ENCODE measurements at places on chromosomes 12 and 14.

DNA sequence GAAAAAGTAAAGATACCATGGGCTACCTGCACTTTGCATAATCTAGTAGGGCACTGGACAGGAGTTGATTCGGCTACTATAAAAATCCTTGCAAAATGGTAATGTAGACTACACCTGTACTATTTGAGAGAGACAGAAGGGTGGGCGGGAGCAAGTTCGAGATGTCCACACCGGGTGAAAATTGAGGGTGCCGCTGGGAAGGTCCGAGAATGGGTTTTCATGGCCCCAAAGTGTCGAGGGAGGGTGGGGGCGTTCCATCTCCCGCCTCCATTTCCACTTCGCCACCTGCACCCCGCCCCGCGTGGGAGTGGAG is 648 bp downstream of the SNX6 start:
- DNase-seq, result no peak

GRCh38 chr12:116666305-116666673 is 71.6 kb downstream of the SPRING1 start:
- no peak for DNase-seq

- DNase-seq, result peak; percentile 64
These were observed at the start of gene TMCC3 for GRCh38 chr12:94650143-94651056. Gene TMCC3, minus strand, starts transcription at chr12:94650557. Its CDS starts 127 bp downstream, at chr12:94650430.

- no peak for DNase-seq
These were observed 635.8 kb upstream of the FOXG1 start for GRCh38 chr14:28130610-28131284.

GRCh38 chr12:124537525-124538193 is 29.8 kb downstream of the NCOR2 start:
- no peak for DNase-seq

- DNase-seq, result no peak
These were observed 48.9 kb upstream of the DLK1 start for GRCh38 chr14:100677554-100678468.

GRCh38 chr12:6425590-6426531 is 18.9 kb upstream of the CD27 start:
- no peak for DNase-seq

DNA sequence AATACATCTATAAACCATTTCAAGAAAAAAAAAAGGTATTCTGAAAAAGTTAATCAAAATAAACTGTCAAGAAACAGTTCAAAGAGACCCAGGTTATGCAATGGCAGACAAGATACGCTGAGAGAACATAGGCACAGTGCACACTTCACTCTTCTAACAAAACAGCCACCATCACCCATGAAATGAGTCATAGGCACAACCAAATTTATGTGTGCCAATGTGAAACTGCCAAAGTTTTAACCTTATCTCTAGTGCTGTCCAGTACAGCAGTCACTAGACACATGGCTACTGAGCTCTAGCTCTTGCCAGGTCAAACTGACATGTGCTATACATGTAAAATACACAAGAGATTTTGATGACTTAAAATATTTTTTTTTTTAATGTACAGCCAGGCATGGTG is 1.4 kb downstream of the CEP128 start:
- no peak for DNase-seq

Data from GM12892 (cell line).